ENCODE measurements at places on chromosomes 13 and 19.

DNA sequence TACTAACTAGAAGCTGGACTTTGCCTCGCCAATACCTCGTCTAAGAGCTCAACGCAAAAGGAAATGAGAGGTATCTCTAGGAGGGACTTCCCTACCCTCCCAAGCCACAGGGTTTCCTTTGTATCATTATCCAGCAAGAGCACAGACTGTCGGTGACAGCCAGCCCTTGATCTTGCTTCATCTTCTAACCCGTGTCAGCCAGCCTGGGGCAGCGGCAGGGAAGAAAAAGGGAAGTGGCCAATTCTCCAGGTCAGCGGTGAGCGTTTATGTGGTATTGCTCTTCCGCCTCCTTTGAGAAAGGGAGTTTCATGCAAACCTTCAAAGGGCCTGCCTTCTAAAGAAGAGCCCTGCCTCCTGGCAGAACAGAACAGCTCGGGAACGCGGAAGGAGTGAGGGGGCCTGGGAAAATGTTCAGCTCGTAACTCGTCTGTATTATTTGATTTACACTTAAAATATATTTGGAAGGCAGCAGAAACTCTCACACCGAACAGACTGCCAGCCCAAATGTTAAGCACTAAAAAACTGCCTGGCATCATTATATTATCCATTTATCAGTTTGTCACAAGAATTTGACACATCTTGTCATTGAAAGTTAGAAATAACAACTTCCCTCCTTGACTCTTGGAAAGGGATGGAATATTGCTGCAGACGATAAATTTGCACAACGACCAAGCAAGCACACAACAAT, 41.8 kb downstream of the EFNB2 start:
- no peaks in the 10 kb centered on the region for H3K27me3 ChIP-seq
- peak; percentile 52 for DNase-seq
- H3K4me1 ChIP-seq = peaks cover 6% of the 10 kb centered on the region
- H3K4me3 ChIP-seq = peak overlapping the region; percentile 35

DNA sequence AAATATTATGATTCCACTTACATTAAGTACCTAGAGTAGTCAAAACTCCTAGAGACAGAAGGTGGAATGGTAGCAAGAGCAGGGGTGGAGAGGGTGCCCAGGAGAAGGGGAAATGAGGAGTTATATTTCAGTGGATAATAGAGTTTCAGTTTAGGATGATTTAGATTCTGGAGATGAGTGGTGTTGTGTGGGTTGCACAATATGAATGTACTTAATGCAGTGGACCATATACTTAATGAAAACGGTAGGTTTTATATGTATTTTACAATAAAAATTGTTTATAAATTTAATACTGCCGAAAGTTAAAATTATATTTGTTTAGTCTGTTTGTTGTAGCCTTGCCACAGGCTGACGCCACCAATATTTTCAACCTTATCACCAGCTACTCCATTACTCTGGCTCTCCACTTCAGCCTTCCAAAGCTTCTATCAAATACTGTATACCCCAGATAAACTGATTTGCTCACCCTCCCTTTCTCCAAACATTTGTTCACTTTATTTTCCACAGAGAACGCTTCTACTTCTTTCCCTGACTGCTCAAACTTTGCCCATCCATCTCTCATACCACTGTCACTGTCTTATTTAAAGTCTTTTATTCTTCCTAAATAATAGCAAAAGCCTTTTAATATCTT, 1.4 kb upstream of the RBM26 start:
- no peak for DNase-seq
- peaks cover 4% of the 10 kb centered on the region for H3K36me3 ChIP-seq
- H3K27me3 ChIP-seq = no peaks in the 10 kb centered on the region
- H3K4me3 ChIP-seq = peak overlapping the region; percentile 99

GRCh38 chr19:48752496-48753365, at the start of gene FUT1:
Gene FUT1 (minus strand): TSS chr19:48752641. CDS start chr19:48751281, 1,360 bp downstream.
- no peak for DNase-seq
- H3K4me1 ChIP-seq = no peaks in the 10 kb centered on the region
- peaks cover 6% of the 10 kb centered on the region for H3K27me3 ChIP-seq
- H3K4me3 ChIP-seq = no peak within 1 kb of the TSS
- H3K27ac ChIP-seq = no peak within 1 kb of the TSS
- no peaks in the 10 kb centered on the region for H3K36me3 ChIP-seq

- H3K4me1 ChIP-seq = no peaks in the 10 kb centered on the region
- H3K4me3 ChIP-seq = no peak overlapping the region
- no peaks in the 10 kb centered on the region for H3K36me3 ChIP-seq
- no peak for DNase-seq
Observed at GRCh38 chr19:37855098-37855497, 51.3 kb downstream of the WDR87 start.

DNA sequence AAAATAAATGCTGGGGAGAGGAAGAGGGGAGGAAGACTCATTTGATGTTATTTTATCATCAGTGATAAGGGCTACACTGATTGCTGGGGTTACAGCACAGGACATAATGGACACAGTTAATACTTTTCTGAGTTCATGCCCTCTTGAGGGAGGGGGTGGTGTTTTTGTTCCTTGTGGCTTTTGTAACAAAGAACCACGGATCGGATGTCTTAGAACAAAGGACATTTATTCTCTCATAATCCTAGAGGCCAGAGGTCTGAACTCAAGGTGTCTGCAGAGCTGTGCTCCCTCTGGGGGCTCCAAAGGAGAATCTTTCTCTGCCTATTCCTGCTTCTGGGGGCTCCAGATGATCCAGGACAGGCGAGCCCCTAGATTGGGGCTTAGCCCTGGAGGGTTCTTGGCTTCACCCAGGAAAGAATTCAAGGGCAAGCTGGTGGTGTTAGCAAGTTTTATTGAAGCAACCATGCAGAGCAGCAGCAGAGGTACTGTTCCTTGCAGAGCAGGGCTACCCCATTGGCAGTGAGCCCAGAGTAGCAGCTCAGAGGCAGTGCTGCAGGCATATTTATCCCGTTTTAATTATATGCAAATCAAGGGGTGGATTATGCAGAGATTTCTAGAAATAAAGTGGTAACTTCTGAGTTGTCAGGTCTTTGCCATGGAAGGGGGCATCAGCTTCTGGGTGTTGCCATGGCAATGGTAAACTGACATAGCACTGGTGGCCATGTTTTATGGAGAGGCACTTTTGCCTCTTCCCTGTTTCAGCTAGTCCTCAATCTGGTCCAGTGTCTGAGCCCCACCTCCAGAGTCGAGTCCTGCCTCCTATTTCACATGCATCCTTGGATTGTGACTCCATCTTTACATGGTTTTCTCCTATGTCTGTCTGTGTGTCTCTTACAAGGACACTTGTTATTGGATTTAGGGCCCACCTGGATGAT, 18.0 kb downstream of the VAV1 start:
- H3K4me1 ChIP-seq = no peaks in the 10 kb centered on the region
- peaks cover 10% of the 10 kb centered on the region for H3K36me3 ChIP-seq
- no peak overlapping the region for H3K27ac ChIP-seq
- DNase-seq = no peak

DNA sequence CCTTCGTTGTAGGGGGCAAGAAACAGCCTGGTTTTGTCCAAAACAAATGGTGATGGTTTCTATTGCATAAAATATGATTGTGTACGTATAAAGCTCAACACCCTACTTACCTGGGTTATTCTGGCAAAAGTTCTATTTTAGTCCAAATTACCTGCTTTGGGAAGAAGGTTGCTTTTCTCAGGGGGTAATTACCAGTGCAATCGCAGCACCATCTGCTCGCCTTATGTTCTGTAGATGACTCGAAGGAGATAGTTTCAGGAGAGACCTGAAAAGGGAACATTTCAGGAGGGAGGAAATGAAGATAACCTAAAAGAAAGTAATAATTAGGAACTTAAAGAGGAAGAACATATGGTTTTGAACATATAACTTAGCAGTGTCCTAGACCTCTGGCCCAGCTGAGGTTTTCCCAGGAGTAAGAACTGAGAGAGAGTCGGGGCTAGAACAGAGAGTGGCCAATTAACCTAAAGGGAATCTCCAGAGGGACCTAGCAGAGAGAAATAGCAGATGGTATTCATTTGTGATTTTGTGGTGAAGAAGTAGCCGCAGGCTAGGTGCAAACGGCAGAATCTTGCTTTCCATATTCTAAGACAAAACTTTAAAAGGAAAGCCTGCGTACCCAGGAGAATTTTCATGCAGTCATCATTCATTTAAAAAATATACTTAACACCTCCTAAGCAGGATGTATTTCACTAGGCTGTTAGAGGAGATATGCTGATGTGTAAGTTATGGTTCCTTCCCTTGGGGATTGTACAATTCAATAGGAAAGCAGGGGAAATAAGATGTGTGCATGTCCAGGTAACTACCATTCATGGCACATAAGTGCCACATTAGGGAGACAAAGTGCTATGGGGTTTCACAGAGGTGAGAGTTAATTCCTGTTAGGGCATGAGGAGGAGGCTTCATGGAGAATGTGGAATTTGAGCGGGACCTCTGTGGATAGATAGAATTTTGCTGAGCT, 113.0 kb upstream of the SLC10A2 start:
- no peaks in the 10 kb centered on the region for H3K36me3 ChIP-seq
- no peak overlapping the region for H3K4me3 ChIP-seq
- DNase-seq = peak; percentile 46
- H3K27me3 ChIP-seq = no peaks in the 10 kb centered on the region
- H3K27ac ChIP-seq = no peak overlapping the region

DNA sequence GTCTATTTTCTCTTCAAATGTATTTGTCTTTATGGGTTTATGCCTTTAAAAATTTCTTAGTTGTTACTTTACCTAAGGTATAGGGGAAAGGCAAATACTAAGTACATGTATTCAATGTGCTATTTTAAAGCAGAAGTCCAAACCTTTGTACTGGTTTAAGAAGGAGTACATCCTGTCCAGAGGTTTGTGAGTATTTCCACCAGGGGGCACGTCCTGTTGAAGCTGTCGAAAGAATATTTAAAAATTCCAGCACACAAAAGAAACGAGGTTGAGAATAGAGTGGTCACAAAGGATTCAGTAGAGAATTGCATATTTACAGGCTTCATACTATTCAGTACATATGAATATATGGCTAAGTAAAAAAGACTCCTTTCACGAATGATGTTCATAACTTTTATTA, 59.8 kb downstream of the URI1 start:
- no peaks in the 10 kb centered on the region for H3K36me3 ChIP-seq
- no peaks in the 10 kb centered on the region for H3K27me3 ChIP-seq
- H3K4me3 ChIP-seq = no peak overlapping the region
- no peak overlapping the region for H3K27ac ChIP-seq
- no peak for DNase-seq

DNA sequence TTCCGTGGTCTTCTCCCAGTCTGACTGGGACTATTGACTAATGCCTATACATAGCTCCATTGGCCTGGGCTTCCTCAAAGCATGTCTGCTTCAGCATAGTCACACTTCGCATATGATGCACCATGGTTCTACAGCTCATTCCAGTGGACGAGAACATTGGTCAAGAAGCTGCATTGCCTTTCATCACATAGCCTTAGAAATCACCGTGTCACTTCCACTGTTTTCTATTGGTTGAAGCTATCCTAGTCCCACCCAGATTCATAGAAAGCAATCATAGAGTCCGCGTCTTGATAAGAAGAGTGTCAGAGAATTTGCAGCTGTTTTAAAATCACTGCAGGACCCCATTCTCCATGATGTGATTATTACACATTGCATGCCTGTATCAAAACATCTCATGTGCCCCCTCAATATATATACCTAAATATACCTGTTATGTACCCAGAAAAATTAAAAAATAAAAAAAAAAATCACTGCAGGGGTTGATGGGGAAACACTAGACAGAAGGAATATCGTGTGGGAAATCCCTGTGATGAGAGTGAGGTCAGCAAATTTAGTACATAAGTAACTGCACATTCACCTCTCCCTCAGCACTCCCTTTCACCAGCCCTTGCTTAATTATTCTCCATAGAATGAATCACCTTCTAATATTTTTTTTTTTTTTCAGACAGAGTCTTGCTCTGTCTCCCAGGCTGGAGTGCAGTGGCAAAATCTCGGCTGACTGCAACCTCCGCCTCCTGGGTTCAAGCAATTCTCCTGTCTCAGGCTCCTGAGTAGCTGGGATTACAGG, 2.2 kb upstream of the ARHGAP33 start:
- no peak for DNase-seq
- no peaks in the 10 kb centered on the region for H3K36me3 ChIP-seq
- no peaks in the 10 kb centered on the region for H3K4me1 ChIP-seq
- no peak overlapping the region for H3K27ac ChIP-seq

GRCh38 chr13:111874981-111875380, 192.0 kb upstream of the SOX1 start:
- no peaks in the 10 kb centered on the region for H3K4me1 ChIP-seq
- no peak overlapping the region for H3K4me3 ChIP-seq
- no peak overlapping the region for H3K27ac ChIP-seq
- H3K27me3 ChIP-seq = no peaks in the 10 kb centered on the region
- DNase-seq = no peak
